ENCODE measurements at places on chromosomes 4 and X.

- no peak for DNase-seq
These were observed 228.0 kb upstream of the LDB2 start for GRCh38 chr4:17126321-17126966.

DNA sequence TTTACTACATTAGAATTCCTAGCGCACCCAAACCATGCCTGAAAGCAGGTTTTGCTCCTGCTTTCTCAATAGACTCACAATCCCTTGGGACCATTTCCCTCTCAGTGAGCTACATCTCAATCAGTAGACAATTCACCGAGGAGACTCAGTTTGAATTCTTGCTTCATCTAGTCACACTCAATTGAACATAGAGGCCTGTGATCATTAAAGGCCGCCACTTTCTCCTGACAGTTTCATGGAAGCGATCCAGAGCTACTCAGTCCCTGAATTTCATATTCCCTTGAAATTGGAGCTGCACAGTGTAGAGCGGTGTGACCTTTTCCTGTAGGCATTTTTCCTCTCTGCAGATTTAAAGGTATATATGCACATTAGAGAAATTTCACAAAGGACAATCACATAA lies 193.9 kb upstream of the SPOCK3 start:
- DNase-seq = peak; percentile 1

DNA sequence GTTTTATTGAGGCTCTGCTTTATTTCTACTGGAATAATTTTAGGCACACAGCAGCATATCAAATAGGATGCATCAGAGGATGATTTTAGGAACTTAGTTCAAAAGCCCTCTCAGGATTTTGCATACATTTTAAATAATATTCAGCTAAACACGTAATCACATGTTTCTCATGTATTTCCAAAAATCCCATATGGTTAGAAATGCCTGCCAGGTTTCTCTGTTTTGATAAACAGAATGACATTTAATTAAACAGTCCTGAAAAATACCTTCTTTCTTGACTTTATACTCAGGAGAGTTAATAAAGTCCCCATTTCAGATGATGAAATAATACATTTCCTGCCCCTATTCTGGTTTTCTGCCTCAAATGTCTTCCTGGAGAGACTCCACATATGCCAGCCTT lies 86.5 kb upstream of the AMELX start:
- no peak for DNase-seq

- no peak for DNase-seq
These were observed 258.1 kb upstream of the GK2 start for GRCh38 chr4:79666112-79666511.

DNA sequence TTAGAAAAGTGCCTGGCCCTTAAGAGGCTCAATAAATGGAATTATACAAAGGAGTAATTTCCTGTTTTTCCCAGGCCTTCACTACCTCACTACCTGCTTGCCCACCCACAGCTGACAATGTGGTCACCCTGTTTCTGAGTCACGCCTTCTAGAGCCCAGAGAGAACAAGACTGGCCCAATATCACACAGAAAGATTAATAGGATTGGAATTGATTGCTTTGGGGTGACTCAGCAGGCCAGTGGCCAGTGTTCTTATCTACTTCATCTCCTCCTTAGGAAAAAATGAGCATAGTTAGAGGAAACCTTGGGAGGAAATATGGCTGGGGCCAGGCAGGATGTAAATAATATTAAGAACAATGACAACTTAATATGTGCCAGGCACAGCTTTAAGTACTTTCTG lies 4.5 kb upstream of the FGF16 start:
- DNase-seq = peak; percentile 37

DNA sequence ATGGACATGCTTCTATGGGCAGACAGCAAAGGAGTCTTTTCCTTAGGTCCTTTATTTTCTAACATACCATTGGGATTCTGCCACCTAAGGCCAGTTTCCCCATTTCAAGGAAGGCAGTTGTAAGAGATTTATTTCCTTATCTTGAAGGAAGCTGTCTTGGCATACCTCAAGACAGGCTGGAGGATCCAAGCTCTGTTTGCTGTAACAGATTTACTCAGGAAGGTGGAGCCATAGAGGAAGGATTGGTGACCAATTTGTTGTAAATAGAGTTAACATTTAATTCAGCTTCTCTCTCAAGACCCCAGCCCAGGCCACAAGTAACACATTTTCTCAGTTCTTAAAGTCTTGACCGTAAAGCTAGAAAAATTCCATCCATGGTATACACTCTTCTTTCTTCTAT lies 131.6 kb upstream of the TENM3 start:
- no peak for DNase-seq

DNA sequence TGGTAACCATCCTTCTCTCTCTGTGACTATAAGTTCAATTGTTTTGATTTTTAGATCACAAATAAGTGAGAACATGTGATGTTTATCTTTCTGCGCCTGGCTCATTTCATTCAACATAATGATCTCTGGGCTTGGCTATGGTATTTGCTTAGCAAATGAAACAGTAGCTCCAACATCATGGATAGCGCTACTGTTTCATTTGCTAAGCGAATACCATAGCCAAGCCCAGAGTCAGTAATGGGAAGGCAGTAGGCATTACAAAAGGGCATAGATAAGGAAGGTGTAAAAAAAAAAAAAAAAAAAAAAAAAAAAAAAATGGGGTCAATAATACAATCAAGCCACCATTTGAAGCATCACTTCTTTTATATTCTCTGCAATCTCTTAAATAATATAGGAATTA lies 469.0 kb upstream of the ATOH1 start:
- no peak for DNase-seq

DNA sequence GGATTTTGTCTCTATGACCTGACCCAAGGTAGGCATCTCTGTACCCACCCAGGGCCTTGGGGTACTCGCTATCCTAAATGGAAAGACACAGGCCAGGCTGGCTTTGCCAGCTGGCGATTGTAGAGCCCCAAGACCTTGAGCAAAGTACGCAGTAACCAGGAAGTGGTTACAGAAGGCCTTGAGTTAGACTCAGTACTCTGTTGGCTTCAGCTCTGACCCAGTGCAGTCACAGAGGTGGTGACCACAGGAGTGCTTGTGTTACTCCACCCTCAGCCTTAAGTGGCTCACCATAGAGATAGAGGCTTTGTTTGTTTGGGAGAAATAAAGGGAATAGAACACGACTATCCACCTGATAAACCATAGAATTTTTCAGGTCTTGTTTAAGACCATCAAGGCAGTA lies 880.5 kb upstream of the POU3F4 start:
- DNase-seq = no peak

DNA sequence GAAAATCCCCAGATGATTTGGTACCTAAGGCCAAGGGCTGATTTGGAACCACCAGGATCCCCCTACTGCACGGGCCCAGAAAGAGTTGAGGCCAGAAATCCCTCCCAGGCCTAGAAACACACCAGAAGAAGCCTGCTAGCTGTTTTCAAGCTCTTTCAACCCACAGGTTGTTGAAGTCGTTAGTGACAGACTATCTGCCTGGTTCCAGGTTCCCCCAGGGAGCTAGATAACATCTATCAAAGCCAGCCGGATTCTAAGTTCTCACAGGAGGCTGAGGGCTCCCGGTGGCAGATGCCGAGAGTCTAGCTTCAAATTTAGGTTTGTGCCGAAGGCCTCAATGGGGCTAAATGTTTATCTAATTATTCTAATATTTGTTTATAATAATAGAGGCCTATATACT lies 132.0 kb upstream of the ATP6AP2 start:
- no peak for DNase-seq

GRCh38 chr4:151808120-151808529 lies 47.3 kb upstream of the GATB start:
- DNase-seq = no peak

GRCh38 chrX:12999422-12999821 lies 24.5 kb downstream of the TMSB4X start:
- no peak for DNase-seq

DNA sequence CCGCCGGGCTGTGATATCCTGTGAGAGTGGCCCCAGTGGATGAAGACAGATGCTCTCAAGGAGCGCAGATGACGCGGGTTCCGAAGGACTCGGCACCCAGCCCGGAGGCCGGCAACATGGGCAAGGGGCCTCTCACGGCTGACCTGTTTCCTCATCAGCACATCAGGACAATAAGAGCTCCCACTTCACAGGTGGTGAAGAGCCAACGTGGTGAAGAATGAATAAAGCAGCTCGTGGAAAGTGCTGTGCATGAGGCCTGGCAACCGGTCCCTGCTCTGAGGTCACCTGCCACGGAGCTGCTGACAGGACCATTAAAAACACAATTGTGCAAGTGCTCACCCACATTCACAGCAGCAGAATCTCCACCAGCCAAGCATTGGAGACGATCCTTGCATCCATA lies 22.9 kb downstream of the ABLIM2 start:
- no peak for DNase-seq

- no peak for DNase-seq
These were observed 15.1 kb upstream of the CLDN24 start for GRCh38 chr4:183337349-183337748.

DNA sequence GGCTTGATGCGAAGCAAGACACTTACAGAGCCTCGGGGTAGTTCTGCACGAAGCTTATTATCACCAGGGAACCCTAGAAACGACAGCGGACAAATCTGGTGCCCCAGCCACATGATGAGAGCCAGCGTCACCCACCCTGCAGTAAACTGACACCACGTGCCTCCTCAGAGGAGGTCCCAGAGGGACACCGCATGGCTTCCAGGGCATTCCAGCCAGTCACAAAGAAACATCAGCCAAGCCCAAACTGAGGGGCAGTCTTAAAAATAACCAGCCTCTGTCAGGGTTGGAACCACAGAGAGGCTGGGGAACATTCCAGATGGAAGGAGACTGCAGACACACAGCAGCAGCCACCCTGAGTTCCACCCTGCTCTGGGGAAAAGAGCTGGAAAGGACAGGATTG lies 36.6 kb upstream of the HGFAC start:
- no peak for DNase-seq

DNA sequence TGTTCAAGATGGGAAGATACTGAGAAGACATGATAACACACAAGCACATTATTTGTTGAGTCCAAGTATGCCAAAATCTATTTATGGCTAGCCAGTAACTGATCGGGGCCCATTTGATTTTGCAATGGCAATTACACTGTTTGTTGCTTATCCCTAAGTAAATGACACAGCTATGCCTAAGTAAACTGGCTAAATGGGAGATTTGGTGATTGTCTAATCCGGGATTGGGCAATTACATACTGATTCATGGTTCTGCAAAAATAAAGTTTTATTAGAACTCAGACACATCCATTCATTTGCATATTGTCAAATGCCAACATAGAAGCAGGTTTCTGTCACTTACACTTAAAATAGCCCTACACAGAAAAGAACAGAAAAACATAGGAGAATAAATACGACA lies 140.2 kb upstream of the TBL1X start:
- DNase-seq = no peak

- DNase-seq = peak; percentile 7
These were observed 4.2 kb downstream of the PAK3 start for GRCh38 chrX:111100191-111100590.

DNA sequence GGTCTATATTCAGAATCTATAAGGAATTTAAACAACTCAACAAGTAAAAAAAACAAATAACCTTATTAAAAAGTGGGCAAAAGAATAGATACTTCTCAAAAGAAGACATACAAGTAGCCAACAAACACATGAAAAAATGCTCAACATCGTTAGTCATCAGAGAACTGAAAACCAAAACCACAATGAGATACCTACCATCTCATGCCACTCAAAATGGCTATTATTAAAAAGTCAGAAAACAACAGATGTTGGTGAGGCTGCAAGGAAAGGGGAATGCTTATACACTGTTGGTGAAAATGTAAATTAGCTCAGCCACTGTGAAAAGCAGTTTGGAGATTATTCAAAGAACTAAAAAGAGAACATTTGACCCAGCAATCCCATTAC lies 201.6 kb downstream of the QDPR start:
- DNase-seq = peak; percentile 10
